Dorsolateral prefrontal cortex (tissue), 122 donors: ENCODE measurements at places on chromosomes 16 and 17.

- no peak for DNase-seq
These were observed 195.4 kb downstream of the XYLT1 start for GRCh38 chr16:17275076-17276009.

- no peak for DNase-seq
These were observed 177.6 kb downstream of the IRF8 start for GRCh38 chr16:86076606-86077005.

- no peak for DNase-seq
These were observed 52.5 kb downstream of the VAT1L start for GRCh38 chr16:77840673-77841501.

- no peak for DNase-seq
These were observed at the start of gene MRC2 for GRCh38 chr17:62627219-62627903. TSS of gene MRC2 (plus strand) at chr17:62627670. CDS start at chr17:62627803, 133 bp downstream.

- no peak for DNase-seq
These were observed 177.5 kb downstream of the VPS53 start for GRCh38 chr17:537133-537532.

GRCh38 chr17:78202666-78203065 is 11.4 kb upstream of the BIRC5 start:
- no peak for DNase-seq

GRCh38 chr17:60745544-60745943 is 67.9 kb downstream of the BCAS3 start:
- no peak for DNase-seq

- no peak for DNase-seq
These were observed 36.8 kb downstream of the ADCY7 start for GRCh38 chr16:50303041-50303604.

GRCh38 chr16:75298267-75298666 is 46.8 kb upstream of the BCAR1 start:
- no peak for DNase-seq

- no peak for DNase-seq
These were observed 89.2 kb downstream of the ABR start for GRCh38 chr17:1090465-1091189.

- no peak for DNase-seq
These were observed 918.1 kb upstream of the CDH8 start for GRCh38 chr16:62954144-62955032.

GRCh38 chr17:73315471-73315870 is 3.7 kb upstream of the CDC42EP4 start:
- DNase-seq = no peak

- DNase-seq = no peak
These were observed 1.8 kb downstream of the TNS4 start for GRCh38 chr17:40499551-40500189.

GRCh38 chr16:13099822-13100221 is 198.4 kb downstream of the SHISA9 start:
- DNase-seq = no peak

GRCh38 chr16:6165330-6165979 is 1067.9 kb upstream of the EEF2KMT start:
- no peak for DNase-seq

GRCh38 chr17:21194703-21195102 is 19.3 kb downstream of the TMEM11 start:
- no peak for DNase-seq

DNA sequence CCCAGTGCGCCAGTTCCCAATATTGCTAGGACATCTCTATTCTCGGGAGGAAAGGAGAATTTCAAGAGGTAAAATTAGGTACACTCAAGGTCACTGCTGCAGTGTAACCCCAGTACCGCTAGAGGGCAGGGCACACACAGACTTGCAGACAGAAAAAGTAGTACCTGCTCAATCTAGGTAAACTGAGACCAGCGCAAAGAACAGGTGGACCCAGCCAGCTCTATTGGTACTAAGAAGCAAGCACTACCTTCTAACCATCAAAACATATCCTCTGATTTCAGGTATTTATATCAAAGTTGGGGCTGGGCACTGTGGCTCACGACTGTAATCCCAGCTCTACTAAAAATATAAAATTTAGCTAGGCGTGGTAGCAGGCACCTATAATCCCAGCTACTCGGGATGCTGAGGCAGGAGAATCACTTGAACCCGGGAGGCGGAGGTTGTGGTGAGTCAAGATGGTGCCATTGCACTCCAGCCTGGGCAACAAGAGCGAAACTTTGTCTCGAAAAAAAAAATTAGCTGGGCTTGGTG is 3.6 kb upstream of the WDR81 start:
- peak; percentile 70 for DNase-seq

GRCh38 chr16:89312598-89313299 is 95.2 kb downstream of the ZNF778 start:
- DNase-seq = no peak

GRCh38 chr16:23987443-23987842 is 151.7 kb downstream of the PRKCB start:
- DNase-seq = no peak

- no peak for DNase-seq
These were observed 1.5 kb downstream of the SPOP start for GRCh38 chr17:49676276-49676868.

DNA sequence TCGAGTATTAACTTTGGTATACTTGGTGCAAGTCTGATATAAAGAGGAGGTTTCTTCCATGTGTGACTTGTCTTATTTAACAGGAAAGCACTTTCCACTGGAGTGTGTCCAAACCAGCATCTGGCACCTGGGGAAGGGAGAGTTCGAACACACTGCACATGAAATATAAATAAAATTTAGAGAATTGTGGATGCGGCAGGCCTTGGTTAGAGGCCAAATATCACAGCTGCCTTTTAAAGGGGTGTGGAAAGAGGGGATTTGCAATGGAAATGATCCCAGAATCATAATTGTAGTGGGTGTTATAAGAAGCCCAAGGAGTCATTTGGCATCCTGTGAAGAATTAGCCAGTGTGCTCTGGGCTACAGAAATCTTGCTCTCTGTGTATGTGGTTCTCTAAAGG is 4.3 kb upstream of the NXN start:
- no peak for DNase-seq

GRCh38 chr16:89733792-89734191 is 12.5 kb downstream of the ZNF276 start:
- DNase-seq = no peak

DNA sequence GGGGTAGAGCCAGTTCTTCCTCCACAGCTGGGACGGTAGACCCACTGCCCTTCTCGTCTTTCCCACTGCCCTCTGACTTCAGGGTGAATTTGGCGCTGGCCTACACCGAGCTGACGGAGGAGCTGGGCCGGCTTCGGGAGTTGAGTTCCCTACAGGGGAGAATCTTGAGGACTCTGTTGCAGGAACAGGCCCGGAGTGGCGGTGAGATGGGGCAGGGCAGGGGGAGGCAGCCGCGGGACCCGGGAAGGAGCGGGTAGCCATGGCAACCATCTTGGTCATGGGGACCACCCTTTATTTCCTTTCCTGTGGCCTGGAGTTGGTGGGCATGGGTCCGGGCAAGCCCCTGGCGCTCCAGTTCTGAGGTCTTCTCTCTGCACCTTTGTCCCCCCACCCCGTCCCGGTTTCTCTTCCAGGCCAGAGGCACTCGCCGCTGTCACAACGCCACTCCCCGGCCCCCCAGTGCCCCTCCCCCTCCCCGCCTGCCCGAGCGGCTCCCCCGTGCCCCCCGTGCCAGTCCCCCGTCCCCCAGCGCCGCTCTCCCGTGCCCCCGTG is 14.4 kb downstream of the TBKBP1 start:
- DNase-seq = no peak

DNA sequence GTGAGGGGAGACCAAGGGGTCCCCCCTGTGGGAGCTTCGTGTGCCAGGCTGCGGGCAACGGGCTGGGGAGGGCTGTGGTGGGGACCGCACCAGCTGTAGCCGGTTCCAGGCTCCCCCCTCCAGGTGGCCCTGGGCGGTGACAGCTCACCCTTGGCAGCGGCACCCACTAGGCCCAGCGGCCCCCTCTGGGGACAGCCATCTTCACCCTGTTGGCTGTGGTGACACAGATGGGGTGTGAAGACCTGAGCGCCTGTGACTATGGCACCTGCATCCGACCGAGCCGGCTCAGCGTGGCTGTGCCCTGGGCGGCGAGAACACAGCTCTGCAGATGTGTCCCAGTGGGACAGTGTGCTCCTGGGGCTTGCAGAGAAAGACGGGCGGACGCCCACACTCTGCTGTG is 1.1 kb upstream of the C1QTNF8 start:
- DNase-seq = no peak

DNA sequence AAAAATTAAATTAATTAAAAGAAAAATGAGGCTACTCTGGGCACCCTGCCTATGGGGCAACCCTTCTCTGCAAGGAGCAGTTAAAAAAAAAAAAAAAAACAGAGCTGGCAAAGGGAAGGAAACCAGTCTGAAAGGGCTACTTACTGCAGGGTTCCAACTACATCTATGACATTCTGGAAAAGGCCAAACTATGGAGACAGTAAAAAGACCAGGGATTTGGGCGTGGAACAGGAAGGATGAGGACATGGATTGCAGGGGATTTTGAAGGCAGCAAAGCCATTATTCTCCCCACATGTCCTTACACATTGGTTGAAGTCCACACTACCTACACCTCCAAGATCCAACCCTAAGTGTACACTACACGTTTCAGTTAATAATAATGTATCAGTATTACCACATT is 4.6 kb downstream of the RPH3AL start:
- no peak for DNase-seq

DNA sequence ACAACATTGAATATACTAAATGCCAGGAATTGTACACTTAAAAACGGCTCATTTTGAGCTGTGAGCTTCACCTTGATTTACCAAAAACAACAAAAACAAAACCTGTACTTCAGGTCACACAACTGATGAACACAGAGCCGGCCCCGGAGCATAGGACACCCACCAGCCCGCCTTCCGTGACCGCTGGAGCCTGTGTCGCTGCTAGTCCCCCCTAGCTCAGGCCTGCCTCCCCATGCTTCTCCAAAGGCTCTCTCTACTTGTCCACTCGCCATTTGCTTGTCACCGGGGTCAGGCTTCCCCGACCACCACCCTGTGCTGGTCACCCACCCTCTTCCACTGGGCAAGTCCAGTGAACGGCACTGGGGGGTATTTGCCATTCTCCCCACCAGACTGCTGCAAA is 113.8 kb upstream of the TNRC6C start:
- no peak for DNase-seq

DNA sequence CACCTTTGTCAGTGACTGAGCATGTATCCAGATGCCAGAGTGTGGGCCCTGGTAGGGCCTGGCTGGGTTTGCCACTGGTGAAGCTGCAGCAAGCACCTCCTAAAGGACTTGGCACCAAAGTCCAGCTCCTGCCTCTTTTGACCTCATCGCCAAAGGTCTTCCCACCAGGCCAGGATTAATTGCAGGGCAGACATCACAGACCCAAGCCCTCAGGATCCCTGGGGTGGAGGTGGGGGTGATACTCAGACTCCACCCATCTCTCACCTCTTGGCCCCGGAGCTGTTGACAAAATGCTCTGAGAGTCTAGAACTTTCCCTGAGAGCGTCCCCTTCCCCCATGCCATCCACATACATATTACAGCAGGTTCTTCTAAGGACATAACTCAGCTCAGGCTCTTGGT is 4.6 kb downstream of the WNT3 start:
- no peak for DNase-seq

DNA sequence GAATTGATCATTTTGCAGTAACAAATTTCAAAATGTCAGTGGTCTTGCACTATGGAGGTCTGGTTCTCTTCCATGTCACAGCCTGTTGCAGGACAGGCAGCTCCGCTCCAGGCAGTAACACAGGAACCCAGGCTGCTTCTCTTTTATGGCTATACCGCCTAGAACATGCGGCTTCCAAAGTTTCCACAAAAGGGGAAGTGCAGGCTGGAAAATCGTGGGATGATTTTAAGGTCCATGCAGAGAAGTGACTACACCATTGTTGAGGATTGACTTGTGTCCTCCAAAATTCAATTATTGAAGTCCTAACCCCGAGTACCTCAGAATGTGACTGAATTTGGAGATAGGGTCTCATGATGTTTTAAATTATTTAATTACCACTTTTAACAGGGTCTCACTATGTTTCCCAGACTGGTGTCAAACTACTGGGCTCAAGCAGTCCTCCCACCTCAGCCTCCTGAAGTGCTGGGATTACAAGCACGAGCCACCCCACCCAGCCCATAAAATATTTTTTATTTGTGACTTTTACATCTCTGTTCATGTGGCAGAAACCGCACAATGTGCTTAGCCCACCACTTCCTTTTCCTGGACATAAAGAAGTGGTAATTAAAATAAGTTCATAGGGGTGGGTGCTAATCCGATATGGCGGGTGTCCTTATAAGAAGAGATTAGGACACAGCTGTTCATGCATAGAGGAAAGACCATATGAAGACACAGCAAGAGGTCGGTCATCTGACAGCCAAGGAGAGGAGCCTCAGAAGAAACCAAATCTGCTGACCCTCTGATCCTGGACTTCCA is 279.2 kb upstream of the RPL38 start:
- DNase-seq = no peak

DNA sequence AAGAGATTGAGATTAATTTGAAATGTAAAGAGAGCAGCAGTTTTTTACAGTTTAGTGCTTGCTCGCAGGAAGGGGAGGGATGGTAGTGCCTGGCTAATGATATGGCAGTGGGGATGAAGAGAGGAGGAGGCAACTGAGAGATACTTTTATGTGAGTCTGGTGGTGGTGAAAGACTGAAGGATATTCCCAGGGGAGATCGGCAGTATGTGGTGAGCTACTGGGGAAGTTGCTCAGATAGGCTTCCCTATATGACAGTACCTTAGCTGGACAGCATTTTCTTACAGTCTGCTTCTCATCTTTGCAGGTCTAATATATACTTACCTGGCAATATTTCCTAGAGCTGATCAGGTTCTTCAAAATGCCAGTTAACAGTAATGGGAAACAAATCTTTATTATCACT is 8.6 kb downstream of the CEP95 start:
- DNase-seq = no peak

DNA sequence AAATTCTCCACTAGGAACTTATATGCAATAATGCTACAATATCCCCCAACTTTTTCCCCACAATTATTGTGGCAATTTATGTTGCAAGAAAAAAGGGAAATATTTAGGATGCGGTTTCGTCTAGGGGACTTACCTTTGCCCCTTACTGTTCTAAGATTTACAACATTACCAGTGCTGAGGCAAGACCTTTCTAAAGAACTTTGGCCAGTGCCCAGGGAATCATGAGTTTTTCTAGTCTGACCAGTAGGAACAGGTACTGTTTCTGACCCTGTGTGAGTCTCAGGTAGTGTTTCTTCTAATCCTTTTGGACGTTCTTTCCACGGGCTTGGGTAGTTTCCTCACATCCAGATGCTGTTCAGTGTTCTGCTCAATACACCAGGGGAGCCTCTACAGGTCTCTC is 373.7 kb downstream of the HAPSTR1 start:
- DNase-seq = no peak
